Caco-2 (cell line): ENCODE measurements at places on chromosomes 2 and 18.

GRCh38 chr2:100761365-100761764 is 58.6 kb upstream of the NPAS2 start:
- no peak for DNase-seq

DNA sequence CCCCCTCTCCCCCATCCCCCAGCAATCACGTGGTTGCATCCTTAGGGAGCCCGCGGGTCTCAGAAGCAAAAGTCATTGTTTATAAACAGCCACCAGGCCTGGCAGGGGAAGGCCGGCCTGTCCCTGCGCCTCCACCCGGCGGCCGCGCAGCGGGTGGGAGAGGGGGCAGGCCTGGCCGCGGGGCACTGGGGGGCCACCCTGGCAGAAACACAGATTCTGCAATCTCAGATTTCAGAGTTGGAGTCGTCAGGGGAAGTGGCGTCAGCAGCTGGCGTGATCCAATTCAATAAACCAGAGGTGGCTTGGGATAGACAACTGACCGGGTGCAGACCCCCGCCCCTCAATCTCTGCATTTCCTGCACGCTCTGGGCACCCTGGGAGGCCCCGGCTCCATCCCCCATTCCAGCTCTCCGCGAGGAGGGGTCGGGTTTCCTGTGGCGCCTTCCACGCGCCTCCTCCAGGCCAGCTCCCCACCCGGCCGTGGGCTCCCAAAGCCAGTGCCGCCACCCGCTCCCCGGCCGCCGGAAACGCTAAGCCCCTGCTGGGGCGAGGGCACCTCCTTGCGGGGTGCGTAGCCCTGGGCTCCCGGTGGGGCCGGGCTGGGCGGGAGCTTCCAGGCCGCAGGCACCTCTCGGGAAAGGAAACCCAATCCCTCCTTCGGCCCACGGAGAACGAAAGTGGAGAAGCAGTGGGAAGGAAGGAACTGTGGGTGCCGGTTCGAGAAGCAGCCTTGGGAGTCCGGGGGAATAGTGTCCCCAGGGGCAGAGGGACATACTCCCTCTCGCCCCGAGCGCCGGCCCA is 1.1 kb downstream of the BIN1 start:
- peak; percentile 42 for DNase-seq

- DNase-seq: no peak
Observed at GRCh38 chr2:188503975-188504374, 212.3 kb downstream of the GULP1 start.

DNA sequence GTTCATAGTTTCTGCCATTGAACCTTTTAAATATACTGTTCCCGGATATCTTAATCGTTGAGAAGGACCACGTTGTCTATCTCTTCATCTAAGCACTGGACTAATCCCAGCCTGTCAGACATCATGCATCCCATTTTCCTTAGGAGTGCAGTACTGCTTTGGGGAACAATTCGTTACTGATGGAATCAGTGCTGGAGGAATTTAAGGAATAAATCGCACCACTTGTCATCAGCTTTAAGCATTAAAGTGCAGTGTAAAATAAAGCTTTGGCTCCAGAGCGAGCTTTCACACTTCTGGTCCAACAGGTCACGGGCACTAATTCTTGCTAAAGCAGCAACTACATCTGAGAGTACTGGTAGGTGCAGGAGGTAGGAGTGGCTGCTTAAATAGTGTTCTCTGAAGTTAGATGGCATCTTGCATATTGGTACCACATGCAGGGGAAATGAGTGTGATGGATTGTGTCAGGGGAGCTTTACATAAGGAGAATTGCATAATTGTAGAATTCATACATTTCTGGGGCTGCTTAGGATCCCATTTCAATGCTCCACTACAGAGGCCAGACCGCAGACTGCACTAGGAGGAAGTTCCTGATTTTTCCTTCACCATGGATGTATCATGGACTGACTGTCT is 105.7 kb upstream of the RASGRP3 start:
- no peak for DNase-seq

- no peak for DNase-seq
Observed at GRCh38 chr18:25621144-25621543, 269.2 kb upstream of the ZNF521 start.

DNA sequence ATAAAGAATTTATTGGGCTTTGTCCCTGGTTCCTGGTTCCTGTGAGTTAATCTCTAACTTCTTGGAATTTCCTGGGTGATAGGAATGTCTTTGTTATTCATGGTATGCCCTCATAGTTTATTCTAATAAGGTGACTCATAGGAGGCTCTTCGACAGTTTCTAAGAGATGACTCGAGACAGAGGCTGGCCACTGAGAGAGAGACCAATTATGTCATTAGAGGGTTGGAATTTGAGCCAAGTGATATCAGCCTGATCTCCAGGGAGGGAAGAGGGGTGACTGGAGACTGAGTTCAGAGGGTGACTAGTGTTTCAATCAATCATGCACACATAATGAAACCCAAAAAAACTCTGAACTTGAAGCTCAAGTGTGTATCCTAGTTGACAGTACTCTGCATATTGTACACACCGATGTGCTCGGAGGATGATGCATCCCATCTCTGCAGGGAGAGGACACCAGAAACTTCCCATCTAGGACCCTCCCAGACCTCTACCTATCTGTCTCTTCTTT is 185.7 kb downstream of the MTCL1 start:
- DNase-seq: peak; percentile 75

- no peak for DNase-seq
Observed at GRCh38 chr2:193965263-193965662, 1691.8 kb upstream of the SLC39A10 start.

- DNase-seq: no peak
Observed at GRCh38 chr2:80054346-80054675, 250.2 kb downstream of the LRRTM1 start.

- no peak for DNase-seq
Observed at GRCh38 chr2:11718606-11719005, 27.8 kb upstream of the LPIN1 start.

GRCh38 chr2:12430407-12431133 is 286.2 kb upstream of the TRIB2 start:
- no peak for DNase-seq

DNA sequence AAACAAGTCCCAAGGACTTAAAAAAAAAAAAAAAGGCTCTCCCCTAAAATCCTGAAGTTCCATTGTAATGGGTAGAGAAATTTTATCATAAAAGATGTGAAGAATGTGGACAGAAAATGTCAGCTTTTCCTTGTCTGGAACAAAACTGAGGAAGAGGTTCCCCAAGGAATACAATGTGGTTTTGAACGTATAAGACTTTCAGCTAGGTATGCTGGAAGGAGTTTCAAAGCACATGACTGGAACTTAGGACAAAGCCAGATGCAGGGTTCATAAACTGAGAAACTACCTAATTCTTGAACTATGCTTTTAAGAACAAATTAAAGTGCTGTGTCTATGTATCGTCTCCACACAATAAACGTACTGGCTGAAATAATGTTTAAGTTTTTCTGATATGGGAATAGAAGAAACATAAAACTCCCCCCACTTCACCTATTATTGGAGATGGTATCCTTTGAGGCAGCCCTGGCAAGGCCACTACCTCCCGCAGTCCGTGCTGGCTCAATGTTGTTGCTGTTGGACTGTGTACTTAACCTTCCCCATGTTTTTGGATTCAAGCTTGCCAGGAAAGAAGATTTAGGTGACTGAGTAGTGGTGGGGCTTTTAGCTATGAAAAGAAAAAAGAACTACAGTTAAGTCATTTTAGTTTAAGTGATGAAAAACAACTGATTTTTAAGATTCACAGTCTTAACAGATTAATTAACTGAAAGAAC is 84.2 kb upstream of the DNER start:
- DNase-seq: no peak

DNA sequence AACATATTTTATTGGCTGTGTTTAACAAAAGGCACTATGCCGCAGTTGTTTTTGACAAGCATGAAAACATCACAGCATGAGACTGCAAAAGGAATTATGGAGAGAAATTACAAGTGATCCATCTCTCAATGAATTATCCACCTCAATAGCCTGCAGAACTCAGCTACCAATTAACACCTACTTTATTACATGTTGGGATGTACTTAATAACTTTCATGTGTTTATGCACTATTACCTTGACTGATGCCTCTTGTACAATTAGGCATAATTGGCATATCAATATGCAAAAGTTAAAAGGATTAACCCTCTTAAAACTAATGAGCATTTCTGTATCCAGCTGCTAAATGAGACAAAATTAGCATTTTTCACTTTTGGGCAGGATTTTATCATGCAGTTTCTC is 27.8 kb downstream of the ARHGAP15 start:
- DNase-seq: no peak

DNA sequence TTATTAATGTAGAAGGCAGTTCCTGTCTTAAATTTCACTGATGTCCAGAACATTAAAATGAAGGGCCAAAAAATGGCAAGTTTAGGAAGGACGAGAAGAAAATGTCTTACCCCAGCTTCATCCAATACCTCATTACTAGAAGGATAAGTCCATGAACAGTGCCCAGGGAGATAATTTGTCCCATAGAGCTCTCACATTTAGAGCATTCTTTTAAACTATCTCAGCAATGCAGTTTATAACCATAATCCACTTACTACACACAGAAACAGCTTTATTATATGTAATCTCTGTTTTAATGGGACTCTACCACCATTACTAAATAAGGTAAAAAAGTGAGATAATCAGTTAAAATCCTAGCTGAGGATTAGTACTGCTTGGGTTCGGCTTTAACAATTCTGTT is 142.5 kb downstream of the PARD3B start:
- no peak for DNase-seq

DNA sequence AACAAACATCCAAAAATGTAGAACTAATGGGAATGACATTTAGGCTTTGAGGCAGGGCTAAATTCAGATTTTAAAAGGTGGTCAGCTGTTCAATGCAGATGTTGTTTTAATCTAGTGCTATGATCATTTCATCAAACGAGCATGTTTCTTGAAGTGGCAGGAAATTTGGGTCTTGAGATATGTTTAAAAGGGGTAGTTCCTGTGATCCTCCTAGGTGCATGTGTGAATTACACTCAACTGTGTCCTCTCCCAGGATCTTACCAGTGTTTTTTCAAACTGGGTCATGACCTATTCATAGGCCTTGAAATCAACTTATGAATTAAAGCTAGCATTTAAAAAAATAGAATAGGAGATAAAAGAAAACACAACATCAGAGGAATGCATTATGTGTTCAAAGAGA is 57.4 kb upstream of the ACMSD start:
- DNase-seq: no peak

GRCh38 chr2:37366773-37367172 is 22.3 kb downstream of the QPCT start:
- no peak for DNase-seq

- DNase-seq: no peak
Observed at GRCh38 chr2:142665241-142665640, 212.2 kb upstream of the KYNU start.

GRCh38 chr18:70420146-70420898 is 131.5 kb downstream of the SOCS6 start:
- DNase-seq: no peak

DNA sequence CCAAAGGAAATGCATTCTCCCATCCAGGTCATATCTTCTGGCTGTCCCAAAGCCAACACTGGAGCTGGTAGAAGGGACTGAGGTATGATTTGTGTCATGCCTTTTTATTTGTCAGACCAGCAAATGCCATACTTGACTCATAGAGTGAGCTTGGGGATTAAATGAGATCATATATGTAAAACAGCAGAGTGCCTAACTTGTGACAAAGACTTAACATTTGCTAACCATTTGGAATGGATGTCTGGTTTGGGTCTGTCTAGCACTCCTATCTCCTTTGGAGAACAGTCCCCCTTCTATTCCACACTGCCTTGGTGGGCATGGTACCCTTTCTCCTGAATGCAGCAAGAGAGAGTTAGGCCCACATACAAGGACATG is 128.5 kb upstream of the LGALSL start:
- no peak for DNase-seq

GRCh38 chr2:68909793-68910674 is 38.8 kb upstream of the BMP10 start:
- peak; percentile 76 for DNase-seq

DNA sequence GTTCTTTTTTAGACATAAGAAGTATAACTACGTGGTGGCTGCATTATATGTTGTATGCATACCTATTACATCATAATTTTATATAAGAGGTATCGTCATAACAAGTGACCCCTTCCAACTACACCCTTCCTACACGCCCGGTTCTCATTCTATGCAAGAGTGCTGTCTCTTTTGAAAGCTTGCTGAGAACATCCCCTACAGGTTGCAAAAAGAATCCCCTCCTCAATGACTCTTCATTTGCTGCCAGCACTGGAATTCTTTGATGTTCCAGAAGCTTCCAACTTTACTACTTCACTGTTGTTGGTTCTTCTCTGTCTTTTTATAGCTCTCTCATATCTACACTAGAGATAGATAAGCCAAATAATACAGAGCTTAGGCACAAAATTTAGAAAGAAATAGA is 66.4 kb downstream of the CDH7 start:
- DNase-seq: no peak

- no peak for DNase-seq
Observed at GRCh38 chr2:197200051-197200761, 110.4 kb downstream of the ANKRD44 start.

GRCh38 chr18:64692826-64693225 is 543.9 kb upstream of the LINC00305 start:
- no peak for DNase-seq

- DNase-seq: no peak
Observed at GRCh38 chr18:13298262-13298661, 79.7 kb downstream of the LDLRAD4 start.

GRCh38 chr2:136359121-136359965 is 241.4 kb upstream of the CXCR4 start:
- no peak for DNase-seq

GRCh38 chr2:70471129-70471528 is 82.5 kb downstream of the TGFA start:
- no peak for DNase-seq

DNA sequence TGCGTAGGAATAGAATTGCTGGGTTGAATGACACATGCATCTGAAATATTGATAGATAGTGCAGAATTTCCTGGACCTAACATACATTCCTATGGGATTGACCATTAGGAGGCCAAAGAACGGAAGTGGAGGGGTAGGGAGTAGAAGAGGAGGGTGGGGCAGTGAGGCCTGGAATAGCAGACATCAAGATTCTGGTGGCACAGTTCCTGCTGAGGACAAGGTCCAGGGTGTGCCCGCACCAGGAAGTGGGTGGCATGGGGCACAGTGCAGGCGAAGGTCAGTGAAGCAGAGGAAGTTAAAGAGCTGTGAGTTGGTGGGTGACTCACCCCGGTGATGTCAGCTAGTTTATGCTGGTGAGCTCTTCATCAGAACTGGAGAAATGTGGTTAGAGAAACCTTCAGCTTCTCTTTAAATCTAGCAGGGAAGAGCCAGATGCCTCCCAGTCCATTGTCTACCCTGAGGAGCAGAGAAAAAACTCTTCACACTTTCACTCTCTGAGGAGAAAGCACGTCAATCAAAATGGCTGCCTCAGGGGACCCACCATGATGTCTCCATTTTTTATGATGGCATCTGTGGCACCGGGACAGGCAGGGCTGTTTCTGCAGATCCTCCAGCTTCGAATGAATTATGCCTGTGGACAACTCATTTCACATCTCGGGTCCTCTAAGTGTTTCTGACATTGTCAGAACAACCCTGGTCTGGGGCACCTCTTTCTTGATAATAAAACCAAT is 55.9 kb upstream of the CTLA4 start:
- DNase-seq: no peak
